Activated gamma-delta T cell treated with anti-CD3 and anti-CD28 coated beads, Interleukin-2, amount 50 U/mL, for 16 hours (primary cell): ENCODE measurements at places on chromosomes 12 and 14.

DNA sequence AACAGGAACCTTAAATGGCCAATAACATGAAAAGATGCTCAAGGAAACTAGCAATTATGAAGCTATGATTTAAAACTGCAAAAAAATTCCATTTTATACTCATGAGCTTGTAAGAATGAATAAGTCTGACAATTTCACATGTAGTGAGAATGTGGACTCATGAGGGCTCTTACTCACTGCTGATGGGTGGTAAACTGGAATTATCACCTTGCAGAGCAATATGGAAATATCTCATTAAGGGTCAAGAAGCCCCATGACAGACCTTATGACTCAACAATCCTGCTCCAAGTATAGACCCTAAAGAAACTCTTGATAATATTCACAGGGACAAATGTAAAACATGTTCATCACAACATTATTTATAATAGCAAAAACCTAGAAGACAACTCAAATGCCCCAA lies 23.5 kb upstream of the SMAGP start:
- DNase-seq = no peak

DNA sequence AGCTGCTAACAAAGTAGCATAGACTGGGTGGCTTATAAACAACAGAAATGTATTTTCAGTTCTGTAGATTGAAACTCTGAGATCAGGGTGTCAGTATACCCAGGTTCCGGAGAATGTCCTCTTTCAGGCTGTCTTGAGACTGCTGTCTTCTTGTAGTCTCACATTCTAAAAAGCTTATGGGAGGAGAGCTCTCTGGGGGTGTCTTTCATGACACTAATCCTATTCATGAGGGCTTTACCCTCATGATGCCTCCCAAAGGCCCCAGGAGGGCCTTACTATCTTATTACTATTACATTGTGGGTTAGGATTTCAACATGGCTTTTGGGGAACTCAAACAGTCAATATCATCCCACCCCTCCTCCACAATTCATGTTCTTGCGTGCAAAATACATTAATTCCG lies 94.3 kb downstream of the AEBP2 start:
- DNase-seq = no peak

GRCh38 chr12:75260316-75260715 lies 50.7 kb upstream of the KCNC2 start:
- DNase-seq = no peak

DNA sequence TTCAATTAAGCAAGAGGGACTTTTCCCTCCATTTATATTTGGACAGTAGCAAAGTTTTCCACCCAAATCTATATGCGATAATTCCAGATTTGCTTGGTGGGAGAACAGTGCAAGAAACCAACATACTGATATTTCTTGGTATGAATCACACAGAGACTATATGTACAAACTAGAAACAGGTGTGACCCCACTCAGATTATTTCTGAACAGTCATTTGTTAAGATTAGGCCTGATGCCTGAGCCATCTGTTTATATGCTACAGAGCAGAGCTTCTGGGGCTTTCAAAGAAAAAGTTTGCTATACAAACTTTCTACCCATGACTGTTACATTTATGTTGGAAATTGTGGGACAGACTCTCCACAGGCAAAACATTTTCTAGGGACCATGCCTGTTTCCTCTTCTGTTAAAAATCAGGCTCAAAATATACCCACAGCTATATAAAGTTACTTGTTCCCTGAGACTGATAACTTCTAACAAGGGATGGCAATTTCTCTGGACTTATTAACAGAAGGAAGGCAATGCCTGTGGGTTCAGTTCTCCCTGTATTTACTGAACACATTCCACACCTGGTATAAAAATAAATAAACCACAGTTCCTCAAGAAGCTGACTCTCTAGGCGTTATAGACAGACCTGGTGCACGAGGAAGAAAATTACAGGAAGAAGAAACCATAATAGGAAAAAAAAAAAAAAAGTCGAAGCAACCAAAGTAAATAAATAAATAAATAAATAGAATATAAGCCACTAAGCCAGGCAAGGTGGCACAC lies 8.0 kb downstream of the PTPN21 start:
- no peak for DNase-seq

DNA sequence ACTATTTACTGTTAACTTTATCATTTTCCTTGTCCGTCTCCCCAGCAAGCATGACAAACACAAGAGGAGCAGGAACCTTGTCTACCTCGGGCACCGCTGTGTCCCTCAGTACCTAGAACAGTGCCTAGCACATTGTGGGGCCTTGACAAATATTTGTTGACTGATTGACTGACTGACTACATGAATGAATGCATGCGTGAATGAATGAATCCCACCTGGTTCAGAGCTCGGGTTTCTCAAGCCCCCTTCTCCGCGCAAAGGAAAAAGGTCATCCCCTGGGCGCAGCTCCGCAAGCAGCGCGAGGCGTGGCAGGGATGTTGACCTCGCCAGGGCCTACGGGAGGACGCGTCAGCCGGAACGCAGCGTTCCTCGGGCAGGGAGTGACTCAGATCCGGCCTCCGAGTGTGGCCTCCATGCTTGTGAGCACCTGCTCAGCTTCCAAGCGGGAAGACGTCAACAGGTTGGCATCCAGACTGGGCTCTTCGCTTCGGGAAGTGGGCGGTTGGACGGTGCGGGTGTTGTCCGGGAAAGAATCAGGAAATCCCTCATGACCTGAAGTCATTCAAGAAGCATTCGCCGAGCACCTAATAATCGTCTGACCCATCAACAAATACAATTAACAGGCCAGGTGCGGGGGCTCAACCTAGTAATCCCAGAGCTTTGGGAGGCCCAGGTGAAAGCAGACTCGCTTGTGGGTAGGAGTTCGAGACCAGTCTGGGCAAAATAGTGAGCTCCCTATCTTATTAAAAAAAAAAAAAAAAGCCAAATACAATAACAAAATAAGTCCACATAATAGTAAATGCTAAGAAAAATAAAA lies 13.9 kb upstream of the UBC start:
- no peak for DNase-seq

- DNase-seq = no peak
Measured at GRCh38 chr12:114692186-114693058, 8.4 kb upstream of the TBX3 start.

GRCh38 chr12:26701604-26702215 lies 131.3 kb downstream of the ITPR2 start:
- no peak for DNase-seq

DNA sequence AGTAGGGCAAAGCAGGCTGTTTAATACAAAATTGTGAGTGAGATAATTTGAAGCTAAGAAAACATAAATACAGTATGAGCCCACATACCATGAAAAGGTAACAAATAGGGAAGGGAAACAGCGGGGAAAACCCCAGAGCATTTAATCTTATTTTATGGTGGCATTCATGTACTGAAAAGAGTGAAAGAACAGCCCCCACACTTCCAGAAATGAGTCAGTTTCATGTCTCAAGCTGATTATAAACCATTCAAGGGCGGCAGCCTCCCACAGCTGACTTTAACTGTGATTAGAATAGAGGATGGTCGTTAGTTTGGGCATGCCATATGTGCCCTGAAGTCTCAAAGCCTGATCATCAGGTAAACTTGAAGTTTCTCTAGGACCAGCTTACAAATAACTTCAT lies 64.5 kb downstream of the FOXG1 start:
- DNase-seq = no peak

DNA sequence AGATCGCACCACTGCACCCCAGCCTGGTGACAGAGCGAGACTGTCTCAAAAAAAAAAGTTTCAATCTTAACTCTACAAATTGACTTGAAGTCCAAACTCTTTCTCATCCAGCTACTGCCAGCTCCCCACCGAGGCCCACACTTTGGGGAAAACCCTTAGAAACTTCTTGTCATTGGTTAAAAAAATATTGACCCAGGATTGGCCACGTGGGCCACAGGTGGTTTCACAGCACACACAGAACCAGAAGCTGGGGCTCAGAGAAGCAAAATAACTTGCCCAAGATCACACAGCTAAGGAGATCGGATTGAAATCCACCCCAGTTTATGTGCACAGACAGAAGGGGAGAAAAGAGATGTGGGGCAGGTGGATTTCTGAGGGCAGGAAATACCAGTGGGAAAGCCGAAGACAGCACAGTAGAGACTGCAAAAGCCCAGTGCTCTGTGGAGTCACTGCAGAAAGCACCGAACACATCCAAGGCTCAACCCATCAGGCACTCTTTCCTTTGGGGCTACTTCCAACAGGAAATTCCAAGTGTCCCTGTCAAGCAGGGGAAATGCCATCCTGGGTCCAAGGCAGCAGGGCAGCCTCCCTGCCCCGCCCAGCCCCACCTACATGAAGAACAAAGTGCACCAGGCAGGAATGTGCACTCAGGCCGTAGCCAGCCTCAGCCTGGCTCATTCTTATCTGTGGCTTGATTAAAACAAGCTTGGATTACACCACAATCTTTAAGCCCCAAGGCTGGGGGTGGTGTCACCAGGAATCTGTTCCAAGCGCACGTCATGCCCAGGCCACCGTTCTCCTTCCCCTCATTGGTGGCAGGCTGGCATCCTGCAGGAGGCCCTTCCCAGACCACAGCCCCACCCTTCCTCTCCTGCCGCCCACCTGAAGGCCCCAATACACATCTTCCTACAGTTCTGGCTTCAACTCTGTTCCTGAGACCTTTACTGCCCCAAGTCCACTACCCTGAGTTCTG lies 72.5 kb downstream of the ITPK1 start:
- DNase-seq = no peak

DNA sequence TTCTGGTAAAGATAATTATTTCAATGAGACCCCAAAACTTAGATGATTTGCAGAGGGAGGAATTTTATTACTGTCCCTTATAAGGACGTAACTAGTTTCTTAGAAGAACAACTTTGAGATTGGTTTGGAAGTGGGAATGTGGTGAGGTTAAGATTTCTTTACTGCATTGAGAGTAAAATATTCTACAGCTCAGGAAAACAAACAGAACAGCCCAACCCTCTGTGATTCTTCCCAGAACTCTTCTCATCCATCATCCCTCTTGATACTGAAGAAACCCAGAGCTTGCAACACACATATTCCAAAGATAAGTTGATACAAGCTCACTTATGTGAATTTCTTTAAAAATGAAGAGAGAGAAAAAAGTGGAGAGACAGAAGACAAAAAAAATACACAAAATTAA lies 234.2 kb downstream of the CRADD start:
- no peak for DNase-seq

- DNase-seq = no peak
Measured at GRCh38 chr12:105681341-105681740, 350.9 kb downstream of the C12orf75 start.

- DNase-seq = no peak
Measured at GRCh38 chr14:67133595-67134441, 55.4 kb upstream of the GARIN2 start.

- no peak for DNase-seq
Measured at GRCh38 chr12:108722992-108723766, 8.1 kb downstream of the CORO1C start.

DNA sequence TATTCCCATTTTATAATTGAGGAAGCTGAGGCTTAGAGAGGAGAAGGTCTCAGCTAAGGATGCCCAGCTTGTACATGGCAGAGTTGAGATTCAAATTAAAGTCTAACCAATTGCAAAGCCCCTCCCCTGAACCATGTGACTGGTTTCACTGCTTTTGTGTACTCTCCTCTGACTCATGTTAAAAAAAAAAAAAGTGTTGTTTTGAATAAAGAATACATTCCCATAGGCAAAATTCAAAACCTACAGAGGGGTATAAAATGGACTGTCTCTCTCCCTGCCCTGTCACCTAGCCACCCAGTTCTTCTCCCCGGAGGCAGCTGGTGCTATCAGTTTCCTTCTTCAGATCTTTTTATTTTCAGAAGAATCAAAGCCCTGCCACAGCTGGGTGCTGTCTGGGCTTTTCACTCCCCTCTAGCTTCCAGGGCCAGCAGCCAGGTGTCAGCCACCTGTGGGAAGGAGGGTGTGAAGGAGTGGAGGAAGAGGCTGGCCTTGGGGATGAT lies 5.4 kb downstream of the PSMD9 start:
- no peak for DNase-seq

- no peak for DNase-seq
Measured at GRCh38 chr12:125122668-125123067, 57.4 kb downstream of the AACS start.

- peak; percentile 67 for DNase-seq
Measured at GRCh38 chr12:120012067-120012621, 23.1 kb downstream of the BICDL1 start.

- no peak for DNase-seq
Measured at GRCh38 chr14:33352821-33353220, 414.1 kb downstream of the NPAS3 start.

- DNase-seq = no peak
Measured at GRCh38 chr14:93430315-93431035, at the start of gene UNC79. Gene UNC79 (plus strand): TSS chr14:93430939. CDS start chr14:93431030, 91 bp downstream.

DNA sequence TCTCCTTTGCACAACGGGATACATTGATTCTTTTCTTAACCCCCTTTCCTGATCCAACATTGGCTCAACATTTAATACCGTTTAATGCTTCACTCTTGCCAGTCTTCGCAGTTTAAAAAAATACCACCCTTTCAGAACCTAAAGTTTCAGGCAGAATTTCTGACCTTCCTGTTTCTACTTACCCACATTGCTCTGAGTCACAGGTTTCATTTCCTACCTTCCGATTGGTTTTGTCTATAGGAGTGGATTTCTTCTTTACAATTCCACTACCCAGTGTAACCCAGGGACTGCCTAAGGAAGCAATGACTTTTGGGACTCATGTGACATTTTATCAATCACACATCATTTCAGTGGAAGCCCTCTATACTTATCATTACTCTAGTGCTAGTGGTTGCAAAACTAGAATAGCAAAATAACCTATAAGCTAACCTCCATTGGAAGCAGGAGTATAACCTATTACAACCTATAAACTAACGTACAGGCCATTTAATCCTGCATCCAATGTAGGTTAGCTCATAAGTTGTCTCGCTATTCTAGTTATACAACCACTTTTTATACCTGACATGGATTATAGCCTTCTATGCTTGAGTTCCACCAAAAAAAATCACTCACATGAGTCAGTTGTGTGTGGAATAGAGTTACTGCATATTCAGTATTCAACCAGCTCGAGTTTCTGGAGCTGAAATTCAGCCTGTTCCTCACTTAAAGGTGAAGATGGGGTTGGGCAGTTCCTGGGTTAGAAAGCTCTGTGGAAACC lies 64.9 kb upstream of the KITLG start:
- no peak for DNase-seq

DNA sequence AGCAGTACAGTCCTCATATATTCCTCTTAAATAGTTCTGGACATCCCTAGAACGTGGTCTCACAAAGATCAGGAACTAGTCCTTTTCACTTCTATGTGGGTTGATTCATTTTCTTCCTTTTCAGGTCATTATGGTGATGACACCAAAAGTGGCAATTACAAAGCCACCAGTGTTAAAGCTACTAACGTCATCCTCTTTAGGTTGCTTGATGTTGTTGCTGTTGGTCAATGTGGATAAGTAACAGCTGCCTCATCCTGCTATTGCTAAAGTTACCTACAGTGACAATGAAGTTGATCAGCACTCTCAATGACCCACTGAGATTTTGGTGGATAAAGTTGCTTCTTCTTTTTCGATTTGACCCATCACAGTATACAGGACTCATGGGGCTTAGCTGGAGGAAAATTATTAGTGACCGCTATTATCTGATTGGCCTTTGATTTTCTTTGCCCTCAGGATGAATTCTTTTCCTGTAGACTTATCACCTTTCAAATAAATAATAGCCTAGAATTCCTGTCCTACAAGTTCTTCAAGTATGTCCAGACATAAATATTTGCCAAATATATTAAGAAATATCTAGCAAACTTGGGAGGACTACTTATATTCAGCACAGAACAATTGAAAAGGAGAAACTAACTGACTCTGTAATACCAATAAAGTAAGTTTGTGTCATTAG lies 54.0 kb upstream of the ATP2B1 start:
- DNase-seq = no peak
